SJCRH30 (cell line): ENCODE measurements at places on chromosomes 16 and 17.
A peak's percentile ranks its signal among the peaks of the same experiment; 100 is the strongest.

DNA sequence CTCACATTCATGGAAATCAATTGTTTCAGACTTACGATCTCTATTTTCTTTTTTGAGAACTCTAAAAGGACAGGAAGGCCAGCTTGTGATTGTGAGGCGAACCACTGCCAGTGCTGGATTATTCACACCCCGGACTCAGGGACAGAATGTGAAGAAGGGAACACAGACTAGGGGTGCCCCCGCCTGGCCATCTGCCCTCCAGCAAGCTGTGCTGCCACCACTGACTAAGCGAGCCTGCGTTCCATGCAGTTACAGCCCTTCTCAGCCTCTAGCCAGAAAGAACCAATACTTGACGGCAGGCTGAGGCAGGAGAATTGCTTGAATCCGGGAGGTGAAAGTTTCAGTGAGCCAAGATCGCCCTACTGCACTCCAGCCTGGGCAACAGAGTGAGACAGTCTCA lies 2.8 kb downstream of the HAGH start:
- DNase-seq, result peak; percentile 28

DNA sequence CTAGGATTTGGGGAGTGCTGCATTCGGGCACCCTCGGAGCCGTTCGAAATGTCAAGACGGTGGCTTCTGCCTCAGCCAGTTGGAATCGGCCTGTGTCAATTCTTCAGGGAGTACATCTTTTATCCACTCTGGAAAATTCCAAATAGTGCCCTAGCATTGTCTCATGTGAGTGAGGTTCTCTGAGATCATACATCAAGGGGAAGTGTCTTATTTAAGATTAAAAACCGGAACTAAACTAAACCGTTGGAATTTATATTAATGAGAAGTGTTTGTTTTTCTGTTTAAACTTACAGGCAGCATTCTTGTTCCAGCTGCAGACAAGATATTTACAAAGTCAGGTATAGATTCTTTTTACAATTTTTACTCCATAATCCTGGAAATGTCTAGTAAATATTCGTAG lies 56.8 kb downstream of the SLC47A1 start:
- no peak for DNase-seq

- peak; percentile 61 for DNase-seq
Observed at GRCh38 chr17:74190807-74191406, 12.6 kb upstream of the RPL38 start.

DNA sequence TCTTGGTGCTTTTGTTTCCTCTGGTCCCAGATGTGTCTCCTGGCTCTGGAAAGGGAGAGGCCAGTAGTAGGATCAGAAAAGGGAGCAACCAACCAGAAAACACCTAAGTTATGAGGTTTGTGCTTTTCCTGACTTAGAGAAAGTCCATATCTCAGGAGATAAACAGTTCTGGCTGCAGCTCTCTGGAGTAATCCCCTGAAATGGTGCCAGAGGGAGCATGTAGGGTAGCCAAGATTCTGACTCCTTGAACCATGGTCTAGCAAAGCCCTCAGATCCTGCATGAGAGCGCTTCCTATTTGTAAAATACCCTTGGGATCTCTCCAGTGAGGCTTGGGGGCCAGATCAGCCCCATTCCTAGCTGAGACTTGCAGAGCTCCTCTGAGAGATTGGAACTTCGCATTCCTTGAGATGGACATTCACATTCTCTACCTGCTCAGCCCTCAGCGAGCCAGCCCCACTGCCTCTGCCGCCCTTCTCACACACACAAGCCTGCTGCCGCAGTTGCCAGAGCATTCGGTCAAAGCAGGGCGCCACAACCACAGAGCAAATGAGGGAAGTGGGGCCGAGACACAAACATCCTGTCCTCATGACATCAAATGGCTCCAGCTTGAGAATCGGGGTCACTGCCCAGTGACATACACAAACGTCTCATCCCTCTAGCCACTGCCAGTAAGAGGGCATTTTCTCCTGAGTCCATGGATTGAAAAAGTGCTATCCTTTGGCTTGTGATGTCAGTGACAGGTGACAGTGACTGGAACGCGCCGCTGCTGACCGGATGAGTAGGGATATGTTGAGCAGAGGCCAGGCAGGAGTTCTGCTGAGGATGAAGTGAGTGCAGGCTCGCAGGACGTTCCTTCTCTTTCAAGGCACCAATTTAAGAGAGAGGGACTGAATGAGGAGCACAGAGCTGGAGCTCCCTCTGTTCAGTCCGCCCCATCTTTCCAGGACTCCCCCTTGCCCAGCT lies 5.0 kb downstream of the ABHD15 start:
- DNase-seq, result no peak

DNA sequence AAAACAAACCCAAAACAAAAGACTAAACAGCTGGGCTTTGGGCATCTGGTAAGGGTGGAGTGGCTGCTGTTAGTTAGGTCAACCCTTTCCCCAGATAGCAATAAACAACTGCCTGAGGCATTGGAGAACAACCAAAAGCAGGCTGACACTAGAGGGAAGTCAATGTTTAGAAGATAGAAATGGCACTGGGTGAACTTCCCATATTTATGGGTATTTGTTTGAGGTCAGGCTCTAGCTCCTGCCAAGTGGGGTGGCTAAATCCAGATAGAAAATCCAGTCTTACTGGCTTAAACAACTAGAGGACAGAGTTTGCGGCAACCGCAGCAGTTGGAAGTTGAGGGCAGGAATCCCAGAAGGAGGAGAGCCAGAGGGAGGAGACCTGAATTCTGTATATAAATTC lies 79.4 kb downstream of the SDK2 start:
- DNase-seq, result peak; percentile 72

DNA sequence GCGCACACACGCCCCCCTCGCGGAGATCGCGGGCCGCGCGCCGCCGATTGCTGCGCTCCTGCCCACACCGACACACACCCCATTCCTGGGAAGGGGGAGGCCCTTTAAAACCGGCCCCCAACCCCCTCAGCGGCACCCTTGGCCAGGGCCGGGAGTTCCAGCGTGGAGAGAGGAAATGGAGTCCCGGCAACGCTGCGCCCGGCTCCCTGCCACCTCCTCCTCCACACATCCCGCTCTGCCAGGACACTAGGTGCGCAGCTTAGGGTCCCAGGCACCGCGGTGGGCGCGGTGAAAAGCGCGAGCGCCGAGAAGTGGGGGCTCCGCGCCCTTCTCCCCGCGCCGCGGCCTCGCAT lies 397 bp downstream of the CDC42EP4 start:
- no peak for DNase-seq

GRCh38 chr17:61390479-61390791 lies 9.2 kb upstream of the TBX2 start:
- no peak for DNase-seq

DNA sequence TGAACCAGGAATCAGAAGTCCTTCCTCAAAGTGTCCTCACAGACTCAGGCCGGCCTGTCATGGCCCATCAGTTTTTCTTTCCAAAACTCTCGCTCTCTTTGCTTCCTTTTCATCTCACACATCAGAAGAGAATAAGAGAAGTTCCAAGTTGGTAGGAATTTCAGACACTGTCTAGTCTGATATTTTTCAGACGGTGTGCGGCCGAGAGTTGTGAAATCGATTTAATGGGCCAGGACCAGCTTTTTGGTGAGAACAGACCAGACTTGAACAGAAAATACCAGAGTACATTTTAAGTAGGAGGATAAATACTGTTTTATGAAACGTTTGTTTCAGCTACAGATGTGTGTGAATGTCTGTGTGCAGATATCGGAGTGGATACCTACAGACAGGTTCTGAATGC lies 24.8 kb upstream of the RCVRN start:
- no peak for DNase-seq

DNA sequence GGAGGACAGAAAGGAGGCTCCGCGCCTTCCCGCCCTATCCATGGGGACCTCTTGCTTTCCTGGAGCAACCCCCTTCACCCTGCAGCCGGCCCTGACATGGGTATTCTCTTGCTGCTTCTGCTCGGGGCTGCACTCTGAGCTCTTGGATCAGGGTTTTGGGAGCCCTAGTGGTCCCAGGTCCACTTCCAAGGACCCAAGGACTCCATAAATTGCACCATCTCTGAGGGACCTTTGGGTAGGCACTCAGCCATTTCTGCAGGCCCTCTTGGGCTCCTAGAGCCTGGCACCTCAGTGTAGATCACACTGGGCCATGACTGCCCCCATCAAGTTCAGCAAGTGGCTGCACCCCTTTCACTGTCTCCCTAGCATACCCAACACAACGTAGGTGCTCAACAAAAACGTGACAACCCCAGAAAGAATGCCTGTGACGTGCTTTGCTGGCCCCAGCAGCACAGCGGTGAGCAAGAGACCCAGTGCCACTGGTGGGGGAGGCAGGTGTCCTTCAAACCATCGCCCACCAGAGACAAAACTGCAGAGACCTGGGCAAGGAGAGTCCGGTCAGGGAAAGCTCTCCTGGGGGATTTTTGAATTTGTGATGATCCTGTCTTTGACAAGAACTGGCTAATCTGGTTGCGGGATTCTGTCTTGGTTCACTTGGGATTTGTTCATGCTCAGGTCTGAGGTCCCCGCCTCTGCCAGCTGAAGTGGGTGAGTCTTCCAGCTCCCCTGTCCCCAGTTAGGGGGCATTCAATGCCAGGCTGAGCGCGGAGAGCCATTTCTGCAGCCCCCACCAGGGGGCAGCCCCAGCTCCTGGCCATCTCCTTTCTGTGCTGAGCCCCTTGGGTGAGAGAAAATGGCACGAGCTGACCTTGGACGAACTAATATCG lies 2.5 kb upstream of the RAB11FIP4 start:
- DNase-seq, result peak; percentile 55

- no peak for DNase-seq
Observed at GRCh38 chr17:68248199-68248825, 469 bp downstream of the AMZ2 start.

DNA sequence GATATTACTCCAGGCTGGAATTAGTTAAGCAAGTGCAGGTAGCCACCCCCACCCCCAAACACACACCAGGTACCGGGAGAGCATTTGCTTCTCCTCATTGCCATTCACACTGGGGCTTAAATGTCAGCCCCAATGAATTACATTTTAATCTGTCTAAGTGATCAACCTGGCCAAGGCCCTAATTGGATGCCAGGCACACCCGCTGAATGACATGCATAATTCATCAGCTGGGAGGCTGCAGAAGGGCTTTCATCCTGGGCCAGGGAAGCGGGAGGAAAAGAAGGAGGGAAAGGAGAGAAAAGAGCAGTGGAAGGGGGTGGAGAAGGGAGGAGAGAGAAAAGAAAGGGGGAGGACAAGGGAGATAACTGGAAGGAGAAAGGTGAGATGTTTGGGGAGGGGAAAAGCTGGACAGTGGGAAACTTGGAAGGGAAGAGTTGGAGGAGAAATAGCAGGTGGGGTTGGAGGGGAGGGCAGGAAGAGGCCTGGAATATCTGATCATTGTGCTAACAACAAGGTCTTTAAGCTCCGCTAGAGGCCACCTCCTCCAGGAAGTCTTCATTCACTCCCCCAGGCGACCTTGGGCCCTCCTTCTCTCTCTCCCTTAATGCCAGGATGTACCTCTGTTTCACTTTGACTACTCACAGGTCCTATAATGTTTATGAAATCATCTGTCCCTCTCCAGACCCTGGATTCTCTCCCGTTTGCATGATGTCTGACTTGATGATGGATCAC lies 40.1 kb upstream of the CES5A start:
- DNase-seq, result no peak

DNA sequence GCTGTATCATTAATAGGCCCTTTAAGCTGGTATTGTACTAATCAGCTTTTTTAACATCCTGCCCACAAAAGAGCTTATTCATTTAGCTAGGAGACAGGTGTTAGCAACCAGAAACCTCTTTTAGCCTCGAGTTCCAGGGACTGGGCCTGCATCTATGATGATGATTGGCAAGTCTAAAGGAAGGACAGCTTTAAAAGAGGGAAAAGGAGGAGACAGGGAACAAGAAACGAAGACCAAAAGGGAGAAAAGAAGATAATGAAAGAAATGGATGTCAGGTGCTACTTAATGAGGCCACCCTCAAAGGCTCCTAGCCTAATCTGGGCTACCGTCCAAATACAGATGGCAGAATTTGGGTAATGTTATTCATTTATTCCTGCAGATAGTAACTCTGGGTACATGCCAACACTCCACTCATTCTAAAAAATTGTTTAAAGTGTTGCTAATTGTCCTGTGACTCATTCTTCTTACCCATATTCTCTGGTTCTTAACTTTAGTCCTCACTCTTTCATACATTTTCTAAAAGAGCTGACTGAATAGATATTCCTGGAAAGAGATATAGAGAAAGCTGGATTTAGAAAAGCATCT lies 18.7 kb upstream of the RFFL start:
- peak; percentile 76 for DNase-seq

DNA sequence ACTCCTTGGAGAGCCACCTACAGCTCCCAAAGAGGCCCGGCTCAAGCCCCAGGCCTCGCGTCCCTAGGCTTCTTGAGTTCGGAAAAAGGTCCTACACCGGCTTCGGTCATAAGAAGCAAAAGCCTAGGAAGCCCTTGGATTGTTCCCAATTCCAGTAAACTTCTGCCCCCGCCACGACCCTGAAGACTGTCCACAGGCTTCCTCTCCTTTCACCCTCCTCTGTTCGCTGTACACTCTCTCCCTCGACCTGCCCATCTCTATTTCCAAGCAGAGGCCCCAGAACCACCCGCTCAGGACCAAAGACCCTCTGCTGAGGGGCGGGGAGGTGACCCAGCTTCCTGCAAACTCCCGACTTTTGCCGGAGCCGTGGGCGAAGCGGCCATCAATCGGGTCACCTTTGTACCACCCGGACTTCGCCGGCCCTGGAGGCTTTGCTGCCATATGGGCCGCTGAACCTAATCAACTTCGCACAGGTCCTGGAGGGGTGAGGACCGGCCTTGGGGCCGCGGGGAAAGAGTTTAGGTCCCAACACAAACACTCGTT lies 2.7 kb downstream of the HOXB2 start:
- DNase-seq, result peak; percentile 42

DNA sequence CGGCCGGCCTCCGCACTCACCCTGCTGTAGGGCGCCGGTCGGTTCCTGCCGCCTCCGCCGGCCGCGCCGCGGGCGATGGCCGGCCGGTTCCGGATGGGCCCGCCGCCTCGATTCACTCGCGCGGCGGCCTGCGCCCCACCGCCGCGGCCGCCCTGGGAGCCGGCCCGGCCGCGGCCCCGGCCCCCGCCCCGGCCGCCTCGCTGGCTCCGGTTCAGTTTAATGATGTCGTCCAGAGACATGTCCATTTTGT lies 158 bp downstream of the ALYREF start:
- no peak for DNase-seq

GRCh38 chr17:40283662-40284061 lies 4.0 kb upstream of the CDC6 start:
- no peak for DNase-seq

DNA sequence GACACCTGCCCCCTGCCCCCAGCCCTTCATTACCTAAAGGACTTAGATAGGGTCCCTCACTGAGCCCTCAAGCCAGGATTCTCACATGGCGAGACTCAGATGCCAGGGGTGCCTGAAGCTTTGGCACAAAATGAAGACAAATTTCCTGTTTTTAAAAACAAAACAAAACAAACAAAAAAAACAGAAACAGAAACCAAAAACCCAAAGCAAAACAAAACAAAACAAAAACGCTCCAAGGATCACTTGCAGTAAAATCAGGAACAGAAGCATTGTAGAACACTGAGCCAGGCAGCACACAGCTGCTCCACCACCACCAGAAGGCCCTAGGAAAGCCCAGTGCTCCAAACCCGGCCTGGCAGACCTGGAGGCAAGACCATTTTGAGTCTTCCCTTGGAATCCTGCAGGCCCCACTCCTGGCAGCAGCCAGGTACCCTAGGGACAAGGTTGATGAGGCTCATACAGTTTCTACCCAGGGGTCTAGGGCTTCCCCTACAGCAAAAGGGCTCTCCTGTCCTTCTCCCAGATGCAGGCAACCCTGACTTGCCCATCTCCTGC lies 20.8 kb downstream of the MYO18A start:
- no peak for DNase-seq
